ENCODE measurements at places on chromosomes 2 and 18.
A peak's percentile ranks its signal among the peaks of the same experiment; 100 is the strongest.

DNA sequence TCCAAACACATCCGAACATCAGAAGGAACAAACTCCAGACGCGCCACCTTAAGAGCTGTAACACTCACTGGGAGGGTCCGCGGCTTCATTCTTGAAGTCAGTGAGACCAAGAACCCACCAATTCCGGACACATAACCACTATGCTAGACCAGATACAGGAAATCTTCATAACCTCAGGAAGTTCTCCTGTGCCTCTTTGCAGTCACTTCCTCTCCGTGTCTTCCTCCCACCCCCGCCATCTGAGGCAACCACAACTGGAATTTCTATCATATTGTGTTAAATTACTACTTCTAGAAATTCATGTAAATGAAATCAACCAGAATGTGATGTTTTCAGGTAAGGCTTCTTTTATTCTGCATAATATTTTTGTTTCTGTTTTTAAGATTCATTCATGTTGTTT is 631.0 kb upstream of the NXPH2 start:
- no peak for DNase-seq

- no peak for DNase-seq
Observed at GRCh38 chr2:154477319-154477718, 221.2 kb upstream of the KCNJ3 start.

GRCh38 chr2:154740361-154740760 is 41.9 kb downstream of the KCNJ3 start:
- DNase-seq: no peak

DNA sequence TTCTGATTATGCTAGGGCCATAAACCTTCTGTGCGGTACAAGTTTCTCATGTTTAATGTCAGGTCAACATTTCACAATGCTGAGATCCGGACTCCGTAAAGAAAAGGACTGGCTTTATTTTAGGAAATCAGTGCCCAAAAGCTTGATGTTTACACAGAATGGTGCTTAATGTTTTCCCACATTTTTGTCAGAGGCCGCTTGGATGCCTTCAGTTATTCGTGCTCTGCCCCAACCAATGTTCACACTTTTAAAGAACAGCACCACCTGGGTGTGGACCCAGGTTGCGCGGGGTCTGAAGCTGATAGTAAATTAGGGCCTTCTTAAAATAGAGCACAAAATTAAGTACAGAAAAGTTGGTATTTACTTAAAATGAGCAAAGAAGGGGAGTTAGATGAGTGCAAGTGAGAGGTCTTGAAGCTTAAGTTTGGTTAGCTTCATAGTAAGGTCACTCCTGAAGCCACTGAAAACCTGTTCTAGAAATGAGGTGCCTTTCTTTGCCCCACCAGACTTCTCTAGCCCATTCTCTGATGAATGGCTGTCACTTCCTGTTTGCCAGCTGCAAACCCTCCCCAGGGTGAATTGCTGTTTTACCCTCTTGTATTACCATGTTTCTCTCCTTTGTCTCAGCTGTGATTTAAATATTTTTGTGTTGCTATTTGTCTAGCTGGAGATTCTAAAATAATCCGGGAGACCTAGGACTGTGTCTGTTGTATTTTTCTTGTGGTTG is 20.5 kb downstream of the SLC3A1 start:
- DNase-seq: no peak

DNA sequence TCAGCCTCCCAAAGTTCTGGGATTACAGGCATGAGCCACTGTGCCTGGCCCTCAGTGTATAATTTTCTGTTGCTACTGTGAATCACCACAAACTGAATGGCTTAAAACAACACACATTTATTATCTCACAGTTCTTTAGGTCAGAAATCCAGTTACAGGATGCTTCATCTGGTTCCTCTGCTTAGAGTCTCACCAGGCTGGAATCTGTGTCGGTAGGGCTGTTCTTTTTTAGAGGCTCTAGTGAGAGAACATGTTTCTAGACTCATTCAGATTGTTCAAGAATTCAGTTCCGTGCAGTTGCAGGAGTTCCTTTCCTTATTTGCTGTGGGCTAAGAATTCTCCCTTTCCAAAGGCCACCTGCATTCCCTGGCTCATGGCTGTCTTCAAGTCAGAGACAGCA is 22.2 kb downstream of the CCDC121 start:
- DNase-seq: no peak

DNA sequence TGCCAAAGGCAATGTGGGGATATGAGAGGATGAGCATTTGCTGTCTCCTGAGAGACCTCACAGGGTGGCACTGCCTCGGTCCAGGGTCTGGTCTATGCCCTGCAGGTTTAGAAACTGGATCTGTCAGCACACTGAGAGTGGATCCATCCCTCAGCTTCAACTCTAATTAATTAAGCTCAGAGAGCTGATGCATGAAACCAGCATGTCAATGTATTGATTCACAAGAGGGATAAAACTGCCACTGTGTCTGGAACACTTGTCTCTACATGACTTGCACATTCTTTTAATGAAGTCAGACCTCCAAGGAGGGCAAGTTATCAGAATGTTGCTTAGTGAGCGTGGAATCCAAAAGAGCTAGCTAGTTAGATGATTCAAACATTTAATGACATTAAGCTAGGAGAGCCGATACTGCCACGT is 22.5 kb upstream of the POLE4 start:
- DNase-seq: no peak

DNA sequence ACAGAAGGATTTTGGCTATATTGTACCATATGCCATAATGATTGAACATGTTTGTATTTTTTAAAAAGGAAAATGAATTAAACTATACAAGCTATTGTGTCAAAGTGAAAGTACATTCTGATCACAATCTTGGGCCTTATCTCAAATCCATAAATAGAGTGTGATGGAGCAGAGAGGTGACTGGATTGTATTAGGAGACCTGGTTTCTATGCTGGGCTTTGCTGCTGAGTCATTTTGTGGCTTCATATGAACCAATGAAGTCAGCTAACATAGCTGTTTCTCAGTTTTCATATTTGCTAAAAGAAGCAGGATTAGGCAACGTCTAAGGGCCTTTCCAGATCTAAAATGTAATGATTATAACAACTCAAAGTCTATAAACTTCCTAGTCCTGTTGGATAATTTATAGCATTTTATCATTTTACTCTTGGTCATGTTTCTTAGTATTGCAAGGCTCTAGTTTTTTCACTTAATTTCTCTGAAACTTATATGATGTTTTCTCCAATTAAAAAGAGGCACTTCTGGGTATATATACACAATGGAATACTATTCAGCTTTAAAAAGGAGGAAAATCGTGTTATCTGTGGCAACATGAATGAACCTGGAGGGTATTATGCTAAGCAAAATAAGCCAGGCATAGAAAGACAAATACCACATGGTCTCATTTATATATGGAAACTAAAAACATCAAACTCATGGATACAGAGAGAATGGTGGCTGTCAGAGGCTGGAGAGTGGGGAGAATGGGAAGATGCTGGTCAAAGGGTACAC is 112.3 kb downstream of the MEP1B start:
- DNase-seq: no peak

DNA sequence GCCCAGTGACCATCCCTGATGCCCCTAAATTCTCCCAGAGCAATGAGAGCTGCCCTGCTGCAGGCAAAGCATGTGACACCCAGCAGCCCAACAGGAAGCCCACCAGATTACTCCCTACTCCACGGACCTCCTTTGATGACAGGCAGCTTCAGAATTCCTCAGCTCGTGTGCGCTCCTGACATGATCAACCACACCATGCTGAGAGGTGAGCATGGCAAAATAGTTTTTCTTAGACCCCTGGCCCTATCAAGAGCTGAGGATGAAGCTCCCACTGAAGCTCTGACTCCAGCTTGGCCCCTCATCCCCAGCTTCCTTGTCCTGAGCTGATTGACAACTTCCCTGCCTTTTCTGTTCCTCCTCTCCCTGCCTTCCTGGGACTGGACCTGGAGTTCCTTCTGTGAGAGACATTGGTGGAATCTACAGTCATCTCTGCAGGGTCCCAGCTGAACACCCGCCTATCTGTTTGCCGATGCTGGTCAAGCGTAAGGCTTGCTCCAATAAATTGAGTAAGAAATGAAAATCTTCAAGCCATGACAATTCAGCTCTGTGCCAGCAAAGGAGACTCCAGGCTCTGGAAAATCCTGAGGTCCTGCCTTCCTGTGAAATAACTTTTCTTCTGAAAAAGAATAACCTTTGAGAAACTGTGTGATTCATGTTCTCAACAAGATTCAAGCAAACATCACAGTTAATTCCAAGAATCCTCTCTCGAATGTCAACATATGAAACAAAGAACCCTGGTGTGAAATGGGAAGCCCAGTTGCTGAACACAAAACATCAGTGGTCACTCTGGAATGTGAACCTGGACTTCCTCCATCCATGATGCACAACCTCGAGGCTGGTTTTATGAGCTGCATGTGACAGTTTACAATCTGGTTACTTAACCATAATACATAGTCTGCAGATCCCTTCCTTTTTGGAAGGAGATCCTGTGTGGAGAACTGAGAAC is 201.1 kb downstream of the SPP2 start:
- no peak for DNase-seq

DNA sequence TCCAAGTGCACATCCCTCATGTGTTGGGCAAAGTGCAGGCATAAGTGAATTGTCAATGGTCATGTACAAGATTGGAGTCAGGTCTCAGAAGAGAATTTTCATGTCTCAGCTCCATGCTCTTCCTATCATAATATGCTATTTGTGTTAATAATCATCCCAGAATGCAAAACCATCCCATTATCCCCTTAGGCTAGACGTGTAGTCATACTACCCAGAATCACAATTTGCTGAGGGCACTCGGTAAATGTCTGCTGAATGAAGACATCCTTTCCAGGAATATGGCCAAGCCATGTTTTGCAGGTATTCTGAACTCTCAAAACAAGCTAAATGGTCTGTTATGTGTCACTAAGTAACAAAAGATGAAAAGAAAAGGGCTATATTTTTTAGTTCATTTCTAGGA is 263.8 kb downstream of the RAD51AP2 start:
- no peak for DNase-seq

DNA sequence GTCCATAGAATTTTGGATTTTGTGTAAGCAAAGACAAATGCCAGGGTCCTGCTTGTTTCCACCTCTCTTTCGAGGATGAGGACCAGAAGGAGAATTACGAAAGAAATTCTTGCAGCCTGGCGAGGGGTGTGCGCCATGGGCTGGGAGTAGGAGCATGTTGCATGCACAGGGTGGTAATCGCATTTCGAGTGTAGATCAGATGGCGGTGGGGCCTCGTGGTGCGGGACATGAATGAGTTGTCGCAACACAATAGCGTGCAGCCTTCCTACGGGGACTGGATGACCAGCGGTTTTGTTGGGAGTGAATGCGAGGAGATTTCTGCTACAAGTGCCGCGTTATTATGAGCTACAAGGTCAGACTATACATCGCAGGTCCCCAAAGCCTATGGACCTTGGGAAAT is 4.2 kb upstream of the EN1 start:
- no peak for DNase-seq

DNA sequence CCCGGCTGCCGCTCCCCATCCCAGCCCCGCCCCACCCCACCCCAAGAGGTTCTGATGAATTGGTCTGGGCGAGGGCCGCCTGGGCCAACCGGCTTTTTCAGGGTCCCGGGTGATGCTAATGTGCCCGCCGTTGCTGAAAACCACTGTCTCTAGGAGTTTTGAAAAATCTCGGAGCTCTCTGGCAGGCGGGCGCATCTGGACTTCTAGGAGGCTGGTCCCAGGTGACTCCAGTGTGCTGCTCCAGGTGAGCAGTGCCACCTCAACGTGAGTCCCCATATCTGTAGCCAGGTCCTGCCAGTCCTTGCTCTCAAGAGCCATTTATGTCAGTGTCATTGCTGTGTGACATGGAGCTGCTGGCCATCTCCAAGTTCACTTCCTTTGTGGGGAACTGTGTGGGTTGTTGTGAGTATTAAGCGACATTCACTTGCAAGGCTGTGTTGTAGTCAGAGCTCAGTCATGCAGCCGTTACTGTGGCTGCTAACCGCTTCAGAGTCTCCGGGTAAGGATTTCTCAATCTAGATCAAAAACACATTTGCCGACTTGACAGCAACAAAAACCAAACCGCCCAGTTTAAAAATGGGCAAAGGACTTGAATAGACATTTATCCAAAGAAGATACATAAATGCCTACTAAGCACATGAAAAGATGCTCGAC is at the start of gene RFX8:
RFX8 (minus strand) TSS at position 382 of the 654 bp plus-strand sequence. CDS start 8,264 bp downstream, outside the sequence.
- DNase-seq: peak; percentile 9

- no peak for DNase-seq
Observed at GRCh38 chr2:32976409-32977063, 29.8 kb downstream of the LTBP1 start.

GRCh38 chr2:159073256-159073655 is 104.8 kb downstream of the TANC1 start:
- no peak for DNase-seq

DNA sequence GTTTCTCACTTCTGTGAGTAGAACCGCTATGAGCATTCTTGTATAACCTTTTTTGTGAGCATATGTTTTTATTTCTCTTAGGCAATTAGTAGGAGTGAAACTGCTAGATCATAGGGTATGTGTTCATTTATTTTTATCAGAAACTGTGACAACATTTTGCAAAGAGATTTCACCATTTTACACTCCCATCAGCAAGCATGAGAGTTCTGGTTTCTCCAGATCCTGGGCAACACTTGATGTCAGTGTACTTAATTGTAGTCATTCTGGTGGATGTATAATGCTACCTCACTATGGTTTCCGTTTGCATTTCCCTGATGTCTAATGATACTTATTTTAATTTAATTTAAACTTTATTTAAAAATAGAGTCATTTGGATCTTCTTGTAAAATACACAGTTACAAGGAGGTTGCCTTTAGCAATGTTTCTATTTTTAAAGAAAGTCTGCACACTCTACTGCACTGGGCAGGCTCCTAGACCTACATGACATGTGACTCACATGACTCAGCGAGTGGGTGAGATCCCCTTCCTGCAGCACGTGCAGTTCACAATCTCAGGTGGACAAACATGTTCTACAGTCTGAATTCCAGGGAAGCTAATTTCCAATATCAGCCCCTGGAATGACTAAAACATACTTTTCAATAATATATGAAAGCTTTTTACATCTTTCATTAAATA is 127.0 kb upstream of the BCL2L11 start:
- DNase-seq: no peak

DNA sequence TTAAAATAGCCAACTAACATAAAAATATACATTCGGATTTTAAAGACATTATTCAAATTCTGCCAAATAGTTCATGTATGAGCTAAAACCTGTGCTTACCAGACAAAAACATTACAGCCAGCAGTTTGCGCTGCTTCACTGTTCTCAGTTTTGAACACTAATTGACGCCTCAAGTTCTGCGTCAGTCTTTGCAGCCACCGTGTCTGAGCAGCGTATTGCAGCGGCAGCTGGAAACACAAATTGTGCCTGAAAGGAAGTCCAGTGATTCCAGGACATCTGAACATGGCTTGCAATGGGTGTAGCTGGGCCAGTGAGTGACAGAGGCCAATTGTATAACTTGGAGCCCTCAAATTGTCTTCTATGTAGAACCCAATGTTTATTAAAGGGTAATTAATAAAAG is 267.6 kb downstream of the TFCP2L1 start:
- DNase-seq: no peak
